Stimulated activated CD4-positive, alpha-beta T cell treated with anti-CD3 and anti-CD28 coated beads, TNF-alpha, amount 100 ng/mL, for 48 hours (primary cell): ENCODE measurements at places on chromosomes 16 and 17.

DNA sequence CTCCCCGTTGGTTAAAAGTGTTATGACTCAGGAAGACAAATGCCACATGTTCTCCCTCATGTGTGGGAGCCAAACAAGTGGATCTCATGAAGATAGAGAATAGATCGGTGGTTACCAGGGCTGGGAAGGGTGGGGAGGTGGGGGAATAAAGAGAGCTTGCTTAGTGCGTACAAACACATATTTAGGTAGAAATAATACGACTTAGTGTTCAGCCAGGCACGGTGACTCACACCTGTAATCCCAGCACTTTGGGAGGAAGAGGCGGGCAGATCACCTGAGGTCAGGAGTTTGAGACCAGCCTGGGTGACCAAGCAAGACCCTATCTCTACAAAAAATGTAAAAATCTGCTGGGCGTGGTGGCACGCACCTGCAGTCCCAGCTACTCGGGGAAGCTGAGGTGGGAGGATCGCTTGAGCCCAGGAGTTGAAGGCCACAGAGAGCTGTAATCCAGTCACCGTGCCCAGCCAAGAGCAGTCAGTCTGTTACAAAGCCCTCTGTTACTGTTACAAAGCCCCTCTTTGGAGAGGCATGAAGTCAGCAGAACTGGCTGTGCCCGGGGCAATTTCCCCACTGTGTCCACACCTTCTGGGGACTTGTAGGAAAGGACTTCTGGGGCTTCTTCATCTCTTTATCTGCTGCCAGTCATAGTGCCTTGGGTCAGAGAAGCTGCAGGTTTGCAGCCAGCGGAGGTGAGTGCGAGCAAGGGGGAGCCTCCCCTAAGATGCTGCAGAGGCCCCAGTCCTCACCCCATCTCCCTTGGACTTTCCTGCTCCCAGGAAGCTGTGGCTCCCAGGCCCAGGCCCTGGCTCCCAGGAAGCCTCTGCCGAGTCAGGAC is 4.3 kb upstream of the ALDH3A1 start:
- no peak for DNase-seq

DNA sequence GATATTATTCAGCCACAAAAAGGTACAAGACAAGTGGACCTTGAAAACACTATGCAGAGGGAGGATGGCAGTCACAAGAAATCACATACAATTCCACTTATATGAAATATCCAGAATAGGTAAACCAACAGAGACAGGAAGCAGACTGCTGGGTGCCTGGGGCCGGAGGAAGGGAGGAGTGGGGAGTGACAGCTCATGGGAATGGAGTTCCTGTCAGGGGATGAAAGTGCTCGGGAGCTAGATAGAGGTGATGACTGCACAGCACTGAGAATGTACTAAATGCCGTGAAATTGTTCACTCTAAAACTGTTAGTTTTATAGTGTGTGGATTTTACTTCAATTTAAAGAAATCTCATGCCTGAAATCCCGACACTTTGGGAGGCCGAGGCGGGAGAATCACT is 74.2 kb upstream of the MED9 start:
- DNase-seq = no peak

GRCh38 chr16:15415511-15415985 is 18.8 kb upstream of the BMERB1 start:
- no peak for DNase-seq

DNA sequence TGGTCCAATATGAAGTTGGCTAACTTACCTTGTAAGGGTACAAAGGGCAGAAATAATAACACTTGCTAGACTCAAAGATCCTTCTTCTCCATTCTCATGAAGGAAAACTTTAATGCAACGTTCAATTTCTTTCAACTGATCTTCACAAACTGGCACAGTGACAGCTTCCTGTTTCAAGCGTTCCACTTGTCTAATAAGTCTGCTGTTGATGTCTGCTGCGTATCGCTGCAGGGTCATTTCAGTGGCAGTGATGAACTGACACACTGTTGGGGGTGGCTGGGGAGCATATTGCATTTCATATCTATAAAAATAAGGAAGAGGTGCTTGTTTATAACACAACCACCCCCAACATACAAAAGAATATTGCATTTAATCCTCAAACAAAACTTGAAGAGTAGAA is 33.5 kb upstream of the ARL6IP1 start:
- DNase-seq = no peak

DNA sequence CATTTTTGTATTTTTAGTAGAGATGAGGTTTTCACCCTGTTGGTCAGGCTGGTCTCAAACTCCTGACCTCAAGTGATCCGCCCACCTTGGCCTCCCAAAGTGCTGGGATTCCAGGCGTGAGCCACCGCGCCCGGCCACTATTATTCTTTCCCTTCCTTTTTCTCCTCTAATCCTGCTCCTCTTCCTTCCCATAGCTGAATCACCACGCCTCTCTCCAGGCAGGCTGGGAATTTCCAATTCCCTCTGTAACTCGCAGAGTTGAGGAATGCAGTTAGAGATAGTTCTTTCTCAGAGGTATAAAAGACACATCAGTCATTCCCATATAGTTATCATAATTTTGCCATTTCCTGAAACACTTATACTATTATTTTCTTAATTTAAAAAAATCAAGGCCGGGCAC is 11.2 kb downstream of the METTL16 start:
- no peak for DNase-seq

GRCh38 chr16:83806036-83806435 is 1.7 kb upstream of the HSBP1 start:
- no peak for DNase-seq

GRCh38 chr17:73064084-73064938 is 28.2 kb downstream of the SLC39A11 start:
- no peak for DNase-seq

GRCh38 chr16:82439678-82440293 is 187.0 kb upstream of the CDH13 start:
- DNase-seq = no peak

DNA sequence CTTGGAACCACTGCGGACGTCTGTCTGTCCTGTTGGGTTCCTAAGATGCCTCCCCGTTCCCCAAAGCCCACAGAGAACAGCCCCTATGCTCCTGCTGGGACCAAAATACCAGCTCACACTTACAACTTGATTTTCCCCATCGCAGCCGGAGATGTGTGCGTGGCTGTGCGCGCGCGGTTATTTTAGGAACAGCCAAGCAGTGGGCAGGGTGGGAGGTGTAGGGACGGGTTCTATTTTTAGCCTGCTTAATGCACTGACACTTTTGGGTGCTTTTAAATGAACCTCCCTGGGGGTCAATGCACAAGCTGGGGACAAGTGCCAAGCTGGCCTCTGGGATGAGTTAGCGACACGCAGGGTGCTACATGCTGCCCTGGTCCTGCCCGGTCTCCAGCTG is 74.1 kb downstream of the KLHDC4 start:
- DNase-seq = no peak

GRCh38 chr16:50133214-50133613 is 19.9 kb upstream of the TENT4B start:
- no peak for DNase-seq

DNA sequence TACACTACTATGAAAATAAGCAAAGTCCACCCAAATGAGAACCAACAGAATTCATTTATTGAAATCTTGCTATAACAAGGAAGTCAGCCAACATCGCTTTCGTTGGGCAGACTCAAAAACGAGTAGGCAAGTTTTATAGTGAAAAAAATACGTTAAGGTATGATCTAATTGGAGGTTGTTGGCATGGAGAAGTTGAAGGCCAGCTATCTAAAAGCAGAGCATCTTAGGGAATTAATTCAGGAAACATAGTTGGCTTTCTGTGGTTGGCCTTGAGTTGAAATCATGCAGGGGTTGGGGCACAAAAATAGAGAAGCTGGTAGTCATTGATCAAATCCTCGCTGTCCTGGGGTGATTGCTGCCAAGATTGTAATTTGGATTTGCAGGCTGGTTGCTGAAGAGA is 118.3 kb downstream of the PPM1E start:
- no peak for DNase-seq
